Cardiac muscle cell (in vitro differentiated cells and primary cell): ENCODE measurements at places on chromosomes 5 and 9. TPM values are rescaled to one million over a fixed set of nuclear protein-coding genes. Genes with fewer than 3 reads are reported as not detected.
A peak's percentile ranks its signal among the peaks of the same experiment; 100 is the strongest.

RFX3 gene
- total RNA-seq: 6.6 and 9.9 TPM in 2 replicates

- DNase-seq: no peak
Observed at GRCh38 chr9:32234451-32234850, 150.0 kb upstream of the ACO1 start.

GRCh38 chr5:56831773-56832172 is 16.4 kb downstream of the MAP3K1 start:
- DNase-seq: no peak

GRCh38 chr5:10289353-10289752 is 18.3 kb downstream of the CMBL start:
- no peak for DNase-seq

DNA sequence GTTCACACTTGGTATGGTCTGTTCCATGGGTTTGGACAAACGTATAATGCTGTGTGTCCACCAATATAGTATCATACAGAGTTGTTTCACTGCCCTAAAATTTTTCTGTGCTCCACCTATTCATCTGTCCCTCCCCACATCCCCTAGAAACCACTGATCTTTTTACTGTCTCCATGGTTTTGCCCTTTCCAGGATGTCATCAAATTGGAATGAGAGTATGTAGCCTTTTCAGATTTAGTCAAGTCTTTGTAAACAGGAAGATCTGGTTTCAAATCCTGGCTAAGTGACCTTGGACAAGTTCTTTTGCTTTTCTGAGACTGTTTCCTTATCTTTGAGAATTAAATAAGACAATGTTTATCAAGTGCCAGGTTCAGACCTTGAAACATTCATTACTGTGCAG is 13.2 kb upstream of the LVRN start:
- no peak for DNase-seq

IRX1 gene
- total RNA-seq: 168 and 197 TPM in 2 replicates

OR2V2 gene
- total RNA-seq: not detected in 2 replicates

PCBD2 gene
- 6.4 and 9.8 TPM in 2 replicates for total RNA-seq

GRCh38 chr5:81353189-81353588 is 40.7 kb downstream of the ACOT12 start:
- DNase-seq: no peak

ACTBL2 gene
- not detected in 2 replicates for total RNA-seq

- peak; percentile 85 for DNase-seq
Observed at GRCh38 chr5:110086658-110087388, 397.1 kb downstream of the MAN2A1 start.

DNA sequence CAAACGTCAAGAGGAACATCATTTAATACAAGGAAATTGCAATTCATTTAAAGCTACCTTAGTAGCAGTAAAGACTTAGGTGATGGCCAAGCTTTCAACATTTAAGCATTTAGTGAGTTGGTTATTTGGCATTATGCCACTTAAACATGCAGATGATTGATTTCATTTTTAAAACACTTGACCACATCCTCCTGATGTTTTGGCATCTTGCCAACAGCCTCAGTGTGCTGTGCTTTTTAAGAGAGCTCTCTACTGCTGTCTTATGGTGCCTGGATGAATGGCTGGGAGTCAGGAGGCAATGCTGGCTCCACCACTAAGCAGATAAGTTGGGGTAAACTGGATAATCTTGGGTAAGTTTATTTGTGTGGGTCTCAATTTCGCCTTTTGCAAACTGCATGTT is 364.5 kb downstream of the MAN2A1 start:
- peak; percentile 76 for DNase-seq

PCDHGC3 gene
- total RNA-seq: 23.6 and 29.9 TPM in 2 replicates

GRCh38 chr9:70480405-70480980 is 66.0 kb upstream of the KLF9 start:
- DNase-seq: peak; percentile 98

PCDHGA9 gene
- 1.1 and 1.8 TPM in 2 replicates for total RNA-seq

DNA sequence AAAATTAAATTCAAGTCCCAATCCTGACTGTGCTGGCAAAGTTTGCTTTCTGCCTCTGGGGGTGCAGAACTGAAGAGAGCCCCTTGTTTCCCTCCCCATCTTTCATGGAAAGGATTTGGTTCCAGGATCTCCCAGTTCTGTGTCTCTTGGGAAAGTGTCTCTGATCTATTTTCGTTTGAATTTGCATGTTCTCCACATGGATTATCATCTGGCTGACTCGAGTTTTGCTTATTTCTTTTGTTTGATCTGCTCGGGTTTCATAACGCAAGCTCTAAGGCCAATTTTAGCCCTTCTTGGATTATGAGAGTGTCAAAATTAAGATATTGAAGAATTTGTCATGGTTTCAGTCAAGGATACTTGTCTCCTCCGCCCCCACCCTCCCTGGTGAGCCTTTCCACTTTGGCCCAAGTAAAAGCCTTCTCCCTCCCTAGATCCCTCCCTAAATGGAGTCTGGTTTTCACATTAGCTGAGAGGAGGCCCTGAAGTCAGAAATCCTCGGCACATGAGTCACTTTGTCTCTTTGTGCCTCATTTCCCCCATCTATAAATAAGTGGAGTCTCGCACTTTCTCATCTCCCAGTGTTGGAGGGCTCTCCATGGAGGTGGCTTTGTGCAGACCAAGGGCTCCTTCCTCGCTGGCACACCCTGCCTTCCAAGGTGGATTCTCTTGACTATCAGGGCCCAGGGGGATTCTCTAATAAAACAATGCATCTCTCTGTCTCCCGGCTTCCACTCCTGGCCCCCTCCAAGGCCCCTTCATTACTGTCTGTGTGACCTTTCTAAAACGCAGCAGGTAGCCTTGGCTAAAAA is 17.3 kb downstream of the ADRB2 start:
- DNase-seq: no peak

DNA sequence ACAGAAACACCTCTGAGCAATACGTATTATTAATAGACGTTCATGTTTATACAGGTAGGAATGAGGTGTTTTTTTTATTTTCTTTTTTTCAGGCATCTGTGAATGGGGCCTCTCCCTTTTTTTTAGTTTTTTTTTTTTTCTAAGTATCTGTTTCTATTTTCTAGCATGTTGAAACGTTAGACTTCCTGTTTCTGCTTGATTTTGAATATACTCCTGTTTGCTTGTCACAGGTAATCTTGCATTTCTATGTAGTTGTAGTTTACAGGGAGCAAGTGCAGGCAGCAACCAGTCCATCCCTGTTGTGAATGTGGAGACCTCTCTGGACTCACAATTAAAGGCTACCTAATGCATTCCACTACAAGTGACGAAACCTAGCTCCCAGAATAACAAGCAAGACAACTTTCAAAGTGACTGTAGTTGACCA is 22.8 kb upstream of the TNFAIP8 start:
- no peak for DNase-seq

PCDHGA4 gene
- total RNA-seq: 1.5 and 1.8 TPM in 2 replicates
